Regular cardiac myocyte (primary cell): ENCODE measurements at places on chromosomes 7 and 10. TPM values are rescaled to one million over a fixed set of nuclear protein-coding genes. Genes with fewer than 3 reads are reported as not detected.

Gene ATG9B
- total RNA-seq: under 0.01 and 2.0 TPM in 2 replicates

Gene AEBP1
- total RNA-seq: 31.2 and 34.1 TPM in 2 replicates

Gene LRGUK
- 0.28 and 0.38 TPM in 2 replicates for total RNA-seq

Gene RPEL1
- under 0.01 and 0.19 TPM in 2 replicates for total RNA-seq

Gene CTNNA3
- under 0.01 TPM in 1 of 2 replicates, not detected in the other for total RNA-seq

Gene UNCX
- total RNA-seq: not detected in 2 replicates

Gene RAB19
- total RNA-seq: not detected in 2 replicates

Gene IL6
- total RNA-seq: 69.4 and 193 TPM in 2 replicates

Gene LEP
- total RNA-seq: 8.2 TPM in 1 of 2 replicates, not detected in the other

Gene SEMA3D
- 7.0 and 13.2 TPM in 2 replicates for total RNA-seq

Gene LFNG
- total RNA-seq: 16.3 and 17.1 TPM in 2 replicates

Gene MYL7
- total RNA-seq: not detected in 2 replicates

Gene GPR158
- 0.19 and 0.28 TPM in 2 replicates for total RNA-seq

Gene CPVL
- total RNA-seq: 0.58 TPM in 1 of 2 replicates, not detected in the other

Gene THSD7A
- total RNA-seq: 0.56 and 0.58 TPM in 2 replicates

Gene C10orf143
- total RNA-seq: 0.56 and 1.2 TPM in 2 replicates
